ENCODE measurements at places on chromosomes 2 and 18.

- no peaks in the 10 kb centered on the region for H3K4me1 ChIP-seq
- H3K27me3 ChIP-seq = no peaks in the 10 kb centered on the region
- peak overlapping the region; percentile 72 for H3K27ac ChIP-seq
- peak; percentile 72 for DNase-seq
These were observed 14.7 kb upstream of the EML6 start for GRCh38 chr2:54708584-54709335.

DNA sequence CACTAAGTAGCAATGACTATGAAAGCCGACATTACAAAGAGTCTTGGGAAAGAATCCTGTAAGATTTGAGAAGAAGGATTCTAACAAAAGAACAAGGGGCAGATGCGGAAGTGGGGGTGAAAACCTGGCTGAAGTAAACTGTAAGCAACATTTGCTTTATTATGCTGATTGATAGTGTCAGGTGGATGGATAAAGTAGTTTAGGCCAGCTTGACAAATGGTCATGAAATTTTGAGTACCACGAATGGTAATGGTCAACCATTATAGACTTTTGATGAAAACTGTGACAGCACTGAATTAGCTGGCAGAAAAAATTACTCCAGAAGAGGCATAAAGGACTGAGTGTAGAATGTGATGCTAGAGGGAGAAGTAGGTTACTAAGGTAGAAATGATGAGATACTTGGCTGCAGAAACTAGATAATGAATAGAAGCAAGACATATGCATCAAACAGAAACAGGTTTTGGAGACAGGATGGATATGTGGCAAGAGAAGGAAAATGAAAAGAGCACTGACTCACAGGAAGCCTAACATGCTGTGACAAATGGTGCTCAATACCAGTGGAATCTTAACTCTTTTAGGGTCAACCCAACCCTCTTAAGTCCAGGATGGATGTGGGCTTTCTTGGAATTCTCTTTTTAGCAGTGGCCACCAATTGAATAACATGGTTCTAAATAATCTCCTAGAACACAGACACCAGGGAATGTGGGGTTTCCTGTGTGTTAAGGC is 6.8 kb downstream of the THUMPD2 start:
- no peaks in the 10 kb centered on the region for H3K36me3 ChIP-seq
- no peak for DNase-seq
- H3K4me1 ChIP-seq = no peaks in the 10 kb centered on the region
- H3K27ac ChIP-seq = no peak overlapping the region
- no peaks in the 10 kb centered on the region for H3K27me3 ChIP-seq
- H3K4me3 ChIP-seq = no peak overlapping the region

GRCh38 chr2:199705538-199705937 is 145.5 kb downstream of the FTCDNL1 start:
- no peak for DNase-seq
- H3K4me3 ChIP-seq = no peak overlapping the region
- H3K27me3 ChIP-seq = no peaks in the 10 kb centered on the region
- H3K4me1 ChIP-seq = no peaks in the 10 kb centered on the region
- no peaks in the 10 kb centered on the region for H3K36me3 ChIP-seq
- no peak overlapping the region for H3K27ac ChIP-seq

GRCh38 chr2:121778741-121779487 is 23.5 kb downstream of the TSN start:
- no peak overlapping the region for H3K27ac ChIP-seq
- H3K4me1 ChIP-seq = no peaks in the 10 kb centered on the region
- H3K4me3 ChIP-seq = no peak overlapping the region
- H3K27me3 ChIP-seq = no peaks in the 10 kb centered on the region

DNA sequence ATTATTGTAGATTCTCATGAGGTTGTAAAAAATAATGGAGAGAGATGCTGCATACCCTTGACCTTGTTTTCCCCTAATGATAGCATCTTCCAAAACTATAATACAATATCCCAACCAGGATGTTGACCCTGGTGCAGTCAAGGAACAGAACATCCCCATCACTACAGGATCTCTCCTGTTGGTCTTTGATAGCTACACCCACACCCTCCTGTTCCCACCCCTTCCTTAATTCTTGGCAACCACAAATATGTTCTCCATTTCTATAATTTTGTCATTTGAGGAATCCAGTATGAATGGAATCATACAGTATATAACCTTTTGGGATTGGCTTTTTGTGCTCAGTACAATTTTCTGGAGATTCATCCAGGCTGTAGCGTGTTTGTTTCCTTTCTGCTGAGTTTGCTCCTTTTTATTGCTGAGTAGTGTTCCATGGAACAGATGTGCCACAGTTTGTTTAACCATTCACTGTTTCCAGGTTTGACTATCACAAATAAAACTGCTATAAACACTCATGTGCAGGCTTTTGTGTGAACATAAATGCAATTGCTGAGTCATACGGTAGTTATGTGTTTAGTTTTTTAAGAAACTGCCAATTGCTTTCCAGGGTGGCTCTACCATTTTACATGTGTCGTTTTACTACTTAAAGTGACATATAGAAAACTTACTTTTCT is 22.2 kb downstream of the MCFD2 start:
- no peak for DNase-seq
- no peak overlapping the region for H3K4me3 ChIP-seq
- no peaks in the 10 kb centered on the region for H3K27me3 ChIP-seq
- H3K36me3 ChIP-seq = no peaks in the 10 kb centered on the region

DNA sequence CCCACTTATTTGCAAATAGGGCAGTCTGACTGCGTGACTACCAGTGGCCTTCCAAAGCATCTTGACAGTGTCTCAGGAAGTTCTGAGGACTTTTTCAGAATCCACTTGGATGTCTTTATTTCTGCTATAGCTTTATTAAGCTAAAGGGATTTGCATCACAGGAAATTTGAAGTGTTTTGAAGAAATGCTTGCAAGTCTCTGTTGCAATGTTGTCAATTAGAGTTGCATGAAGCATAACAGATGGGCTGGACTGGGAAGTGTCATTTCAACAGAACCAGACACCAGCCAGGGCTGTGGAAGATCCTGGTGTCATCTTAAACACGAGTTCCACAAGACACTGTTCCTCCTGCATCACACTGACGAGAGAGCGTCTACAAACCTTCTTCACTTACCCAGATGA is 224.5 kb downstream of the EN1 start:
- no peaks in the 10 kb centered on the region for H3K27me3 ChIP-seq
- no peaks in the 10 kb centered on the region for H3K36me3 ChIP-seq
- no peak for DNase-seq
- H3K4me3 ChIP-seq = no peak overlapping the region
- no peaks in the 10 kb centered on the region for H3K4me1 ChIP-seq

DNA sequence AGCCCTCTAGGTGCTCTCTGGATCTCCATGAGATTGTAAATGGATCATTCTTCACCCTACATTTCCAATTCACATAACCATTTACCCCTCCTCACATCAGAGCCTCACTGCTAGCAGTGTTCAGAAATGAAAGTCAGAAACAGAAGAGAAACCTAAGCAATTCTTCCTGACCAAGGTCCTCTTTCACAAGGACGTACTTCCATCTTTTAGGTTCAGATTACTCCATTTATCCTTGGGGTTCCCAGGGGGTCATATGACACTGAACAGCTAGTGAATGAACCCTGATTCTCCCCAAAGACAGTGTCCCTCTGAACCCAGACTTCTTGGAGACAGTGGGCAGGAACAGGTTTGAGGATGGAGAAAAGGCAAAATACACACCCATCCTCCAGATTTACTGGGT is 12.9 kb upstream of the MARCO start:
- H3K27ac ChIP-seq = no peak overlapping the region
- DNase-seq = no peak
- H3K36me3 ChIP-seq = no peaks in the 10 kb centered on the region
- no peak overlapping the region for H3K4me3 ChIP-seq

- H3K36me3 ChIP-seq = peaks cover 16% of the 10 kb centered on the region
- H3K27ac ChIP-seq = no peak overlapping the region
- H3K4me1 ChIP-seq = peaks cover 11% of the 10 kb centered on the region
- no peaks in the 10 kb centered on the region for H3K27me3 ChIP-seq
- H3K4me3 ChIP-seq = no peak overlapping the region
- DNase-seq = peak; percentile 65
These were observed 95.2 kb downstream of the EPB41L5 start for GRCh38 chr2:120108049-120108448.

- no peak overlapping the region for H3K4me3 ChIP-seq
- no peak for DNase-seq
- no peak overlapping the region for H3K27ac ChIP-seq
- no peaks in the 10 kb centered on the region for H3K27me3 ChIP-seq
- H3K4me1 ChIP-seq = no peaks in the 10 kb centered on the region
These were observed 884.8 kb upstream of the ZEB2 start for GRCh38 chr2:145404690-145405089.

- H3K4me1 ChIP-seq = no peaks in the 10 kb centered on the region
- peaks cover 96% of the 10 kb centered on the region for H3K36me3 ChIP-seq
- H3K27me3 ChIP-seq = no peaks in the 10 kb centered on the region
- no peak overlapping the region for H3K27ac ChIP-seq
- no peak for DNase-seq
These were observed 56.8 kb downstream of the FN1 start for GRCh38 chr2:215379039-215379438.

DNA sequence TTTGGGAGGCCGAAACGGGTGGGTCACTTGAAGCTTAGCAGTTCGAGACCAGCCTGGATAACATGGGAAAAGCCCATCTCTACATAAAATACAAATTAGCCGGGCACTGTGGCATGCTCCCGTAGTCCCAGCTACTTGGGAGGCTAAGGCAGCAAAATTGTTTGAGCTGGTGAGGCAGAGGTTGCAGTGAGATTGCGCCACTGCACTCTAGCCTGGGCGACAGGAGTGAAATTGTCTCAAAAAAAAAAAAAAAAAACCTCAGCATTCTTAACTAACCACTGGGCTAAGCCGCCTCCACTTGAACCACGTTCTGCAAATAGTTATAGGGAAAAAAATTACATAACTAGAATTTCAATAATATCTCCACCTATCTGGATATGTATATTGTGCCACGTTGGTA is 2.3 kb downstream of the FOXI3 start:
- no peak for DNase-seq
- no peak overlapping the region for H3K27ac ChIP-seq
- no peaks in the 10 kb centered on the region for H3K4me1 ChIP-seq
- no peaks in the 10 kb centered on the region for H3K36me3 ChIP-seq
- H3K4me3 ChIP-seq = no peak overlapping the region

DNA sequence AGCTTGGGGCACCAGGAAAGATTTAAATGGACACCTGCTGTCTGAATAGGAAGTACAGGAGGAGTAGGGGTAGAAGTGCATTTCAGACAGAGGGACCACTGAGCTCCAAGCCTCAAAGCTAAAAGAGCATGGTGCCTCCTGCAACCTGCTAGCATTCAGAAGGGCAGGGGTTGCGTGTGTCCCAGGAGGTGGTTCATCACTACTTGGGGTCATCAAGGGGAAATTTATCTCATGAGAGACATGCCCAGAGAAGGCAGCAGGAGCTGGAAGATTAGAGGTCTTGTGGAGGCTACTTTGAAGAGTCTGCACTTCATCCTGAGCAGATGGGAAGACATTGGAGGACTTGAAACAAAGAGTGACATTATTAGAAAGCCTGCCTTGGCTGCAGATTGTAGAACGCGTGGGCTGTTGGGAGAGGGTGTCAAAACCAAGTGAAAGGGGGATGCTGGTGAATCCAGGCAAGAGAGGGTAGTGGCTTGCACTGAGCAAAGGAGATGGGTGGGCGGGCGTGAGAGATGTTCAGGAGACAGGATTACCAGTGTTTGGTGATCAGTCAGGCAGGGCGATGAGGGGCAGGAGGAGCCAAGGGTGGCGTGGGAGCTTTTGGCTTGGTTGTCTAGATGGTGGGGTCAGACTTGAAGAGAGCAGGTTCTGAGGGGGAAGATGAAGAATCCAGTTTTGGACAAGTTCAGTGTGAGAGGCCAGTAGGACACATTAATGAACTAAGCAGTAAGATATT is 154.0 kb downstream of the DYSF start:
- H3K27ac ChIP-seq = no peak overlapping the region
- peak; percentile 34 for DNase-seq
- no peak overlapping the region for H3K4me3 ChIP-seq
- no peaks in the 10 kb centered on the region for H3K36me3 ChIP-seq

- H3K4me1 ChIP-seq = no peaks in the 10 kb centered on the region
- H3K27me3 ChIP-seq = no peaks in the 10 kb centered on the region
- DNase-seq = no peak
- H3K36me3 ChIP-seq = no peaks in the 10 kb centered on the region
These were observed 43.8 kb downstream of the CELF4 start for GRCh38 chr18:37521510-37522465.

DNA sequence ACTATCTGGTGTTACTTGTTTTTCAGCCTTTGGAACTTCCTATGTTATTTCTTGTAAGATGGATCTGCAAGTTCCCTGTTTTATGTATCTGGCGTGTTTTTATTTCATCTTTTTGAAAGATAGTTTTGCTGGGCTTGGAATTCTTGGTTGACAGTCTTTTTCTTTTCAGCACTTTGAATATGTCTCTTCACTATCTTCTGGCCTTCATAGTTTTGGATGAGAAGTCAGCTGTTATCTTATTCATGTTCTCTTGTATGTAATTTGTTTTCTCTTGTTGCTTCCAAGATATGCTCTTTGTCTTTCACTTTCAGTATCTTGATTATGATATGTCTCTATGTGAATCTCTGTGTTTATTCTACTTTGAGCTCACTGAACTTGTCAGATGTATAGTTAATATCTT is 50.4 kb downstream of the ALMS1 start:
- no peaks in the 10 kb centered on the region for H3K36me3 ChIP-seq
- H3K4me3 ChIP-seq = no peak overlapping the region
- no peaks in the 10 kb centered on the region for H3K27me3 ChIP-seq
- DNase-seq = no peak

DNA sequence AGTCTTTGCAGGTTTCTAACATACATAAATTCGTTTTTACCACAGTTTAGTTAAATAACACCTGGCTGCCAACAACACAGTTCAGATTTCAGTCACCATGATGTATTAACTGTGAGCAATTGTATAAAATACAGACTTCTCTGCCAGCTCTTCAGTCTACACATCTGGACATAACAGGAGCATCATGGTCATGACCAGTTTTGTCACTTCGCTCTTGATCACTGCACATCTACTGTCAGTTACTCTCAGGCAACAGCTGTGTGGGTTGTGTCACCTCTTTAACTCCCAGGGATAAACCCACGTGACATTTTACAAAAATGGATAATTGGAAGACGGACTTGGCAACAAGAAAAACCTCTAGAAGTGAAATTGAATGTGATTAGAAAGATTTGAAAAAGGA is 30.3 kb downstream of the CD8A start:
- no peaks in the 10 kb centered on the region for H3K27me3 ChIP-seq
- no peak overlapping the region for H3K4me3 ChIP-seq
- H3K27ac ChIP-seq = no peak overlapping the region
- no peak for DNase-seq

Measured in right lobe of liver (tissue), 6 donors.